ENCODE measurements at places on chromosomes 12 and 14.

GRCh38 chr12:120224304-120225199 lies 23.6 kb upstream of the RPLP0 start:
- DNase-seq = no peak

DNA sequence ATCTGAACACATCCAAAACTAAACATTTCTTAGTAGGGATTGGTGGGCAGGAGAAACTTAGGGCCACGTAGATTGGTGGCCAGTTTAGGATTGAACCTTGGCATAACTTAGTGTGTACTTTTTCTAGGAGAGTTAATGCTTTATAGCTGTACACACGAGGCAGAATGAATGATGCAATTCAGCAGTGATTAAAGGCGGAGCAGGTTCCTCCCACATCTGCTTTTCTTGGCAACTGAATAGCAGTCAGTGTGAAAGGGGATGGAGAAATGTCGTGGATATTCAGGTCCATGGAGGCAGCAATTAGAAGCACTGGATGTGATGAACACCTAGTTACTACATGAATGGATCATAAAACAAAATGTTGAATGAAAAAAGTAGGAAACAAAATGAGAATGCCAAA lies 493.8 kb downstream of the FUT8 start:
- no peak for DNase-seq

GRCh38 chr12:27695556-27696292 lies 523 bp upstream of the REP15 start:
- DNase-seq = no peak

DNA sequence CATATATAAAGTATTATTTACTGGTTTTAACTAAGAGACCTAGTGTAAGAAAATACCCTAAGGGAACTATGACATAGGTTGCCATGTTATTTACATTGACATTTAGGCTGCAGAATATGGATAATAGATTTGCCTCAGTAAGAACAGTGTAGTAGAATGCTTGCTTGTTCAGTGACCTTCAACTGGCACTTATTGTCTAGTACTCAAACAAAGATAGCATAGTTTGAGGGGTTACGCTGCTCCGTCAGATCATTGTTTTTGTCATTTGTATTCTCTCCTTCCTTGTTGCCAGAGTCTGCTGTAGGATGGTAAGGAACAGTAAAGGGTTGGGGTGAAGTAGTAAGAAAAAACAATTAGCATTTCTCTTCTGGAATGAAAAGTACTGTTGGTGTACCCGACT lies 33.2 kb downstream of the TOGARAM1 start:
- DNase-seq = no peak

DNA sequence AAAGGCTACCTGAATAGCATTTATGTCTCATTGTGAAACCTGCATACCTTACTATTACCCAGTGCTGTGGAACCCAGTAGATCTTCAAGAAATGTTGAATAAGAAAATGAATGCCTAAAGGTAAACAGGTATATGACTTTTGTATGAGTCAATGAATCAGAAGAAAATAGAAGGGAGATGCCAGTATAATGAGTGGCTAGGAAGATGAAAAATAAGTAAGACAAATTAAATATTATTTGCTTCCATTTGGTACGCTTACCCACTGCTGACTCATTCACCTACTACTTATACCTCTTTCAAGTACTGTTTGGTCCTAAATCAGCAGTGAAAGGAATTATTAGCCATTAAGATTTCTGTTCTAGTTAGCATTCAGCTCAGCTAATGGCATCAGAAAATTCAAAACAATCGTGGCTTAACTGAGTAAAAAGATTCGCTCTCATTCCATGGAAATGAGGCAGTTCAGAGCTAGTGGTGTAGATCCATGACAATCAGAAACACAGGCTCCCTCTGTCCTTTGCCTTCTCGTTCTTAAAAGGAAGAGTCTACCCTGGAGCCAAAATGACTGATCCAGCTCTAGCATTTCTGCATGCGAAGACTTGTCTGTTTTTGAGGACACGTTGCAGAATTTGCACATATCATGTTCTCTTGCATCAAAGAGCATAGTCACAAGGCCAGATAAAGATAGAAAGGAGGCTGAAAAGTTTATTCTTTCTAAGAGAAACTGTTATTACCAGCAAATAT lies 705.8 kb upstream of the USP15 start:
- no peak for DNase-seq

GRCh38 chr12:63304887-63305316 lies 153.9 kb upstream of the AVPR1A start:
- DNase-seq = no peak

DNA sequence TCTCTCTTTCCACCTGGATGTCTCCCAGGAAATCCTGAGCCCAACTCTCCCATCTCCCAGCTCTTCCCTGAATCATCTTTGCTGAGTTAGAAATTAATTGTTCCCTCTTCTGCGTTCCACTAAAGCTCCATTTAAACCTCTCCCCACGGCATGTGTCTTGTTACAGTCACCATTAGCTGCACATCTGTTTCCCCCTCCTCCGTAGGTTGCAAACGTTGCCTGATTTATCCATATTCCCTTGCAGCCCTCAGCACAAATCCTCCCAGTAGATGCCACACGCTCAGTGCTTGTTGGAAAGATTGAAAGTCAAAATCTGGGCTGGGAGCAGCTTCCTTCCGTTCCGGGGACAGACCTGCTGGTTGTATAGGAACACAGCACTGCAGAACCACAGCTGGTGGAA lies 90.4 kb downstream of the SLC24A4 start:
- no peak for DNase-seq

- DNase-seq = no peak
Measured at GRCh38 chr12:26360062-26360461, 164.7 kb downstream of the SSPN start.

DNA sequence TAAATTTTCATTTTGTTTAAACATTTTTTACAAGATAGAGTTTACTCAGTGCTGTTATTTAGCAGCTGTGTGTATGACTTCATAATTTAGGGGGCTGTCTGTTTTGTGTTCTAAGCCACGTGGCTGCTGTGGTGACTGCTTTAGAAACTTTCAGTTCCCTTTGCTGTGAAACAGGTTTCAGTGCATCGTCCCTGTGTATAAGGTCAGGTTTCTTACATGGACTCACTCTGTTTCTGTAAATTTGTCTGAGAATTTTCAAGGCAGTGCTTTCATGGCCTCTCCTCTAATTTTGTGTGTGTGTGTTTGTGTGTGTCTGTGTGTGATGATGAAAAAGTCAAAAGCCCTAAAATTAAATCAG lies 32.4 kb downstream of the BICD1 start:
- no peak for DNase-seq

- DNase-seq = no peak
Measured at GRCh38 chr12:103928682-103929045, 1.5 kb upstream of the HSP90B1 start.

DNA sequence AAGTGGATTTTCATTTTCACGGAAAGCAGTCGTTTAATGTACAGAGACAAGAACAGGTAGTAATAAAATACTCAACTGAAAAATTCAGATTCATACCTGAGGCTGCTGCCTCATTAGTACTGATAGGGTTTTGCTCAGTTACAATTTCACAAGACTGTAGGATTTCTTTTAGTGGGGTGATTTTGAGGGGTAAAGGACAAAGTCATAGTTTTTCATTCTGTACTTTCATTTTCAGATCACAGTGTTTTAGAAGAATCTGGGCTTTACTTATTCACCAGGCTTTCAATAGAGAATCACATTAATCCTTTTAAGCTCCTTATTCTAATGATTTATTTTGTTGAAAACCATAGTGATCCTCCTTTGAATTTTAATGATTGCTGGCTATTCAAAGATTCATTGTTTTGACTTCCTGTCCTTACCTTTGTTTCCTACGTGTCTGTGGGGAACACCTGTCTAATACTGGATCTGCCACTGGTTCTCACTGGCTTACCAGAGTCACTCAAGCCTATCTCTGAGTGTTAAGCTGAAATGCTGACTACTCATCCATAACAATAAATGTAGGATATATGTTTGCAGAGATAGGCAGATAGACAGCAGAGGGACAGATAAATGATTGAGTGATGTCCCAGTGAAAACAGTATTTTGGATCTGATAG lies 243.8 kb upstream of the NPAS3 start:
- DNase-seq = no peak

GRCh38 chr12:26152507-26153102 lies 27.8 kb upstream of the BHLHE41 start:
- no peak for DNase-seq

GRCh38 chr14:68372368-68372767 lies 420.5 kb downstream of the ZFP36L1 start:
- DNase-seq = no peak

DNA sequence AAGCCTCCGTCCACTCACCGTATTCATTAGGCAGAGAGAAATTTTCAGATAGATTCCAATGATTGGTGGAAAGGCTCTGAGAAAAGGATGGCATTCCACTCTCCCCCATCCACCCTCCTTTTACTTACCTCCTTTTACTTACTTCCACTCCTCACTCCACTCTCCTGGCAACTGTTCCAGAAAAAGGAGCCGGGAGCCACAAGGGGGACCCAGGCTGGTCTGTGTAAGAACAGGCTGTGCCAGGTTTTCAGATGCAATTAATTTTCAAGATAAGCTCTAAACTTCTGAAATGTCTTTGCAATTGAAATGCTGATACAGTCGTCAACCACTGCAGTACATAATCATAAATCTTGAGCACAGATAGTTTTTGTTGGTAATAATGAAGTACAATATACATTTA lies 248.8 kb downstream of the ANO6 start:
- peak; percentile 32 for DNase-seq

DNA sequence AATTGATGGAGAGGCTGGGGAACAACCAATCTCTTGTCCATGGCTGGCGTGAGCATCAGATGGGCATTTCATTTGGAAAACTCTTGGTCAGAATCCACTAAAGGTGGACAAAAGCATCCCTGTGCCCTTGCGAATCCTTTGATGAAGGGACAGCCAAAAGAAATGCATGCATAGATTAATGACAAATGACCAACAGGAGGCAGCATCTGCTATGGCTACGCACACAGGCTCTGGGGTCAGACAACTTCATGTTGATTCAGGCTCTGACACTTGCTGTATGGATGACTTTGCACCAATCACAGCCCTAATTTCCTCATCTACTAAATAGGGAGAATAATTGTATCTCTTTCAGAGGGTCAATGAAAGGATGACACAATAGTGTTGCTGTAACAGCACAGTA lies 117.5 kb downstream of the ASCL4 start:
- DNase-seq = no peak

GRCh38 chr12:22410486-22410885 lies 76.0 kb upstream of the ST8SIA1 start:
- no peak for DNase-seq

GRCh38 chr14:65824285-65824977 lies 411.9 kb downstream of the FUT8 start:
- peak; percentile 59 for DNase-seq

GRCh38 chr14:61281948-61282275 lies 774 bp upstream of the TMEM30B start:
- DNase-seq = no peak

GRCh38 chr14:104049576-104050240 lies 35.8 kb upstream of the ASPG start:
- DNase-seq = peak; percentile 63

Measured in SK-N-DZ (cell line).